ENCODE measurements at places on chromosomes 5 and 9.

- no peak for DNase-seq
Observed at GRCh38 chr9:94772144-94772543, 45.6 kb downstream of the AOPEP start.

DNA sequence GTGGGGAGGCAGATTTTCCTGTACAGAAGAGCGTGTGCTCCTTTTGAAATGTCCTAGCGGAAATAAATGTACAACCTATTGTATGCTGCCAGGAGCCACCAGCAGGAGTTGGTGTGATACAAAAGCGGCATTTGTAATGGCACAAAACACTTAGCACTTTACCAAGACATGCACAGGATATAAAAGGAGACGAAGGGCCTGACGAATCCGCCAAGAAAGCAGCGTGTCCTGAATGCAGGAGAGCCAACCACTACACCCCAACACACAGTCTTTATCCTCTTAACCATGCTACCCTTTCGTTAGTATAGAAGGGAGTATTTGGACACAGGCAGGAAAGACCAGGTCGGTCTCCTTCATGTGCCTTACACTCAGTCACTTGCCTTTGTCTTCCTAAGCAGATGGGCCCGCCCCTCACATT lies 218.1 kb downstream of the TRIM32 start:
- DNase-seq, result no peak

GRCh38 chr9:93045521-93045920 lies 13.0 kb upstream of the SUSD3 start:
- no peak for DNase-seq

- DNase-seq, result no peak
Observed at GRCh38 chr5:176722757-176723156, 75.5 kb downstream of the TSPAN17 start.

GRCh38 chr5:7501061-7501460 lies 105.1 kb downstream of the ADCY2 start:
- no peak for DNase-seq

DNA sequence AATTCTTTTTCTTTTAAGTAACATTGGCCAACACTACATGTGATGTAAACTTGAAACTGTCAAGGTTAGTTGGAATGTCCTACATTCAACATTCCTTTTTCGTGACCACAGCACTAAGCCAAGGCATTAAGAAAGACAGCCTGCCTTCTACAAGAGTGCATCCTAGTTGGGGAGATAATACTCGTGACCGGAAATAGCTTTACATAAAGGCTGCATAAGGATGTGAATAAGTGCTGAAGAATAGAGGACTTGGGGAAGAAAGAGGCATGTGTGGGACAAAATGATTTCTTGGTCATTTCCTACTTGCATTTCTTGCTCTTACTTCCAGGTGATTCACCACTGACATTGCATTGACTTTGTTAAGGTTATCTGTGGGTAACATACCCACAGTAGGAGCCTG lies 282.0 kb downstream of the DMRT2 start:
- no peak for DNase-seq

- DNase-seq, result no peak
Observed at GRCh38 chr9:37217161-37217560, 96.8 kb downstream of the ZCCHC7 start.

GRCh38 chr9:79970146-79970425 lies 398.3 kb downstream of the TLE4 start:
- no peak for DNase-seq

GRCh38 chr9:71098801-71099200 lies 22.6 kb downstream of the TRPM3 start:
- DNase-seq, result no peak

GRCh38 chr9:110185806-110186205 lies 22.2 kb downstream of the C9orf152 start:
- no peak for DNase-seq

GRCh38 chr9:96626912-96627311 lies 7.3 kb upstream of the CDC14B start:
- DNase-seq, result no peak

DNA sequence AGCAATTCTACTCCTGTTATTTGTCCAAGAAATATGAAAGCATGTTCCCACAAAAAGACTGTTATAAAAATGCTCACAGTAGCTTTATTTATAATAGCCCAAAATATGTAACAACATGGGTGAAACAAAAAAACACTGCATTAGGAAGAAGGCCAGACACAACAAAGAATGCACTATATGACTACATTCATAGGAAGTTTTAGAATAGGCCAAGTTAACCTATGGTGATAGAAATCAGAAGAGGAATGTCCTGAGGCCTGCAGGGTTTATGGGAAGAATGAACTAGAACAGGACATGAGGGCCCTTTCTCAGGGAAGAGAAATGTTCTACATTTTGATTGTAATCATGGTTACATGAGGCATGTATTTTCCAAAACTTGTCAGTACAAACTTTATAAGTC lies 24.7 kb upstream of the TAS2R1 start:
- no peak for DNase-seq

- DNase-seq, result no peak
Observed at GRCh38 chr9:135183528-135184180, 96.2 kb downstream of the OLFM1 start.

DNA sequence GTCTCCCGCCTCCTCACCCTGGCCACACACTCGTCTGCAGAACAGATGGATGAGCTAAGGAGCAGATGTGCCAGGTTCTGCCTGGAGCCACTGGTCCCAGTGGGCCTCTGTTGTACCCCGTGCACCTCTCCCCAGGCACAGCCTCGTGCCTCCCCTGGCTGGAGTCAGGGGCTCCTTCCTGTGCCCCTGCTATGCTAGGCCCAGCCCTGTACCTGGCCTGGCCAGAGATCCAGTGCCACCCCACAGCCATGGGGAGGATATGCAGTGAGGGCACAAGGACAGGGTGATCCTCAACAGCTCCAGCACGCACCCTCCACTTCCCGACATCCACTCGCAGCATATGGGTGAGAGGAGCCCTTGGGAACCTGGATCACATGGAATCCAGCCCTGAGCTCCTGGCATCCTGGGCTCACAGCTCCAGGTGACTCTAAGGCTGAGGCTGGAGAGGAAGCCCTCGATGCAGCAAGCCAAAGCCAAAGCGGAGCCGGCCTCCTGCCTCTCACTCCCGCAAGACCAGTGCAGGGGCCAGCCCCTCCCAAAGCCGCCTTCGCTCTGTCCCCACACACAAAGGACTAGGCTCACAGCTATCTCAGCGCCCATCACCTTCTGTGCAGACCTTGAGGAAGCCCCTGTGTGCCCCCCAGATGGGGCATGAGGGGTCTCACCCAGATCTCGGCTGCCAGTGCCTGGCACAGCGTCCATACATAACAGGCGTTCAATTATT lies 23.7 kb upstream of the ADAMTS2 start:
- no peak for DNase-seq

- no peak for DNase-seq
Observed at GRCh38 chr5:7395947-7396712, at the start of gene ADCY2. ADCY2 (plus strand) TSS chr5:7396138; CDS start chr5:7396297, 159 bp downstream.

GRCh38 chr5:134877159-134877558 lies 3.0 kb downstream of the TXNDC15 start:
- DNase-seq, result no peak

DNA sequence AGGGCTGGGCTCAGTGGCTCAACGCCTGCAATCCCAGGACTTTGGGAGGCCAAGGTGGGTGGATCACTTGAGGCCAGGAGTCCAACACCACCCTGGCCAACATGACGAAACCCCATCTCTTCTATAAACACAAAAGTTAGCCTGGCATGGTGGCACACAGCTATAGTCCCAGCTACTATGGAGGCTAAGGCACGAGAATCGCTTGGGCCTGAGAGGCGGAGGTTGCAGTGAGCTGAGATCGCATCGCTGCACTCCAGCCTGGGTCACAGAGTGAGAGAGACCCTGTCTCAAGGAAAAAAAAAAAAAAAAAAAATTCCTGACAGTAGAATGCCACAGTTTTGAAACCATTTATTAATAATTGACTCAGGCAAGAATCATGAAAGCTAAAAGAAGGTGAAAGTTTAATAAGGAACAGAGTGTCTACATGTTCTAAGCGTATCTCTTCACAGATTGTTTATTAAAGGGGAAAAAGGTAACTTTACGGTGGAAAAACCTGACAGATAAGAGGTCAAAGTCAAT lies 5.7 kb upstream of the PTGR1 start:
- DNase-seq, result no peak

DNA sequence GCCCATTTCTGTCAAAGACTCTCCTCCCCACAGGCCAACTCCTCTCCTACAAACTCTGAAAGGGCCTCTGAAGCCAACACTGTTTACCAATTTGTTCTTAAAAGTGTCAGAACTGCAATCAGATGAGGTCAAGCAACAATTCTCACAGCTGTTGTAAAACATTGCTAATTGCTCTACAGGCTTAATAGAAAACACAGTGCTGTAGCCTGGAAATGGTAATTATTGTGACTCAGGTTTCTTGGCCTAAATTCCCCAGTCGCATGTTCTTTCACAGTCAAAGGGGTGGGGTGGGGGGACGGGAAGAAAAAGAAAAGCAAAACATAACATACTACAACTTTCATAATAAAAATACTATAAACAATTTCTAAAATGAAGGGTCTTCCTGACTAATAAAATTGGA lies 343.2 kb downstream of the DMAC1 start:
- DNase-seq, result no peak
